Activated naive CD8-positive, alpha-beta T cell treated with anti-CD3 and anti-CD28 coated beads for 36 hours (primary cell): ENCODE measurements at places on chromosomes 4 and X.

DNA sequence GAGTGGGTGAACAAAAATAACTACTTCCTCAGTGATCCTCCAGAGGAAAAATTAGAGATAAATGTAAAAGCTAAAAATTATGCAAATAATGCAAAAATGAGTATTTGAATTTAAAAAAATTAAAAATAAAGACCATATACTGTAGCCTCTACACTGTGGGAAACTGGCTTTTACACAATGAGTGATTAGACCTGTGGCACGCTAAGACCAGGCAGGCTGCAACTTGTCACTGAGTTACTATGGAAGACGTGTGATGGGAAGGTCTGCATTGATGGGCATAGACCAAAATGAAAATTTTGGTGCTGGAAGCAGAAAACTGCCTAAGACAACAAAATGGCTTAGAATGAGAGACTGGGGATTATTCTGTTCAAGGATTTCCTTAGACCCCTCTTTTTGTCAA is 30.2 kb downstream of the BTC start:
- no peaks in the 10 kb centered on the region for H3K27me3 ChIP-seq
- DNase-seq: no peak
- H3K36me3 ChIP-seq: no peaks in the 10 kb centered on the region
- H3K4me3 ChIP-seq: no peak overlapping the region
- H3K27ac ChIP-seq: no peak overlapping the region

DNA sequence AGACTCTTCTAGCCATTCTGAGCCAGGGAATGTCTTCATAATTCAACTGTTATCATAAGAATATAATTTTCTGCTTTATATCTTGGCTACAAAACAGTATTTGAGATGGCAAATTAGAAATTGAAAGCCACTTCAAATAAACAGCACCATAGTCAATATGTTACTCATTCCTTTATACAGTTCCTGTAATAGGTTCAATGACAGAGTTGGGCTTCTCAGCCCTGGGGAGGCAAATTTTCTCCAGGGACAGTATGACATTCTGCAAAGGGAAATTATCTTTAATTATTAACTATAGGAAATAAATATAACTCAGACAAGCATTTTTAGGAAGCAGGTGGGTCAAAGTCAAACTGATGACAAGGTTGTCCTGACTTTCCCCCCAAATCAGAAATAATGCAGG is 71.9 kb upstream of the RPS6KA6 start:
- DNase-seq: no peak
- H3K4me1 ChIP-seq: no peaks in the 10 kb centered on the region
- no peak overlapping the region for H3K4me3 ChIP-seq
- no peak overlapping the region for H3K27ac ChIP-seq

GRCh38 chrX:46643636-46644035 is 70.1 kb downstream of the CHST7 start:
- H3K4me3 ChIP-seq: no peak overlapping the region
- H3K27me3 ChIP-seq: no peaks in the 10 kb centered on the region
- no peak for DNase-seq

DNA sequence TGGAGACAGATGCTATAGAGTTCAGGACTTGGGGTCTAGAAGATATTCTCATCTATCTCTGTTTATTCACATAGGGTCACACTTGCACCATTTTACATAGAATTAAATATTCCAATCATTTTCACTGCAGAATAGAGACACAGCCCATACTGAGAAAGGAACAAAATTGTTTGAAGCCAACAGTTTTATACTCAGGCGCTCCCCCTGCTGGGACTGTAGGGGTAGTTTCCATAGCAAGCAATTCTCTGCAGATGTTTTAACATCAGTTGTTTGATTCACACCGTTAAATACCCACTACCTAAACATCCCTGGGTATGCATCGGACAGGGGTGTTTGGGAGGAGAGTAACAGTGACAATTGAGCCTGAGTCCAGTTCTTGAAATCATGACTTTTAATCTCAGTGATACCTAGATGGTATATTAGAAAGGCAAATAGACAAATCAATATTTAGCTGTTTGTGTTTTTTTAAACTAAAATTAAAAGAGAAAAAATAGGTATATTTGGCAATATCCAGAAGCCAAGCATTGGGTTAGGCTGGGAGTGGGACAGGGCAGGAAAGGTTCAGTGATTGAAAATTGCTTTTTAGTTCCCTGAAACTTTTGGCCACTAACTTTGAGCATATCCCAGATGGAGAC is 33.8 kb downstream of the LONRF3 start:
- H3K36me3 ChIP-seq: peaks cover 8% of the 10 kb centered on the region
- no peaks in the 10 kb centered on the region for H3K4me1 ChIP-seq
- no peaks in the 10 kb centered on the region for H3K27me3 ChIP-seq
- no peak overlapping the region for H3K4me3 ChIP-seq
- DNase-seq: peak; percentile 8

DNA sequence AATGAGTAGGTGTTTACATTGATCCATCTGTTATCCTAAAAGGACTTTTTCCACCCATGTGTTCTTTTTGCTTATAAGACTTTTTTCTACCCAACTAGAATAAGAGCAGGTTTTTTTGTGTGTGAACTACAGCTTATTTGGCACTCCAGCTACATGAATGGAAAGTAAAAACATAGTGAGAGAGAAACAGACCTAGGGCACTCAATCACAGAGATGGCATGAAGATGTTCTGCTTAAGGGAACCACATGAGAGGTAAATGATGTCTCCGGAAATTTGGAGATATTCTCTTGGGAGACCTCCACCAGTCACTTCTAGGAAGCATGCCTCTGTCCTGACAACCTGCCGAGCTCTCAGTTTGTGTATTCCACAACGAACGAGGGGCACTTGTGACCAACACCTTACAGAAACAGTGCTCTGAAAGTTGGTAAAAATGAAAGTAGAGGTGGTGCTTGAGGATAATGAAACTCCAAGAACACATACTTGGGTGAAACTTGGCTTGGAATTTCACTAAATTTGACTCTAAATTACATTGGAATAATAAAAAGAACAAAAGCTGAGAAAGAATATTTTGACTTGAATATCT is 788.4 kb upstream of the GALNTL6 start:
- no peak for DNase-seq
- H3K36me3 ChIP-seq: no peaks in the 10 kb centered on the region
- no peak overlapping the region for H3K27ac ChIP-seq
- H3K4me1 ChIP-seq: no peaks in the 10 kb centered on the region
- H3K4me3 ChIP-seq: no peak overlapping the region

DNA sequence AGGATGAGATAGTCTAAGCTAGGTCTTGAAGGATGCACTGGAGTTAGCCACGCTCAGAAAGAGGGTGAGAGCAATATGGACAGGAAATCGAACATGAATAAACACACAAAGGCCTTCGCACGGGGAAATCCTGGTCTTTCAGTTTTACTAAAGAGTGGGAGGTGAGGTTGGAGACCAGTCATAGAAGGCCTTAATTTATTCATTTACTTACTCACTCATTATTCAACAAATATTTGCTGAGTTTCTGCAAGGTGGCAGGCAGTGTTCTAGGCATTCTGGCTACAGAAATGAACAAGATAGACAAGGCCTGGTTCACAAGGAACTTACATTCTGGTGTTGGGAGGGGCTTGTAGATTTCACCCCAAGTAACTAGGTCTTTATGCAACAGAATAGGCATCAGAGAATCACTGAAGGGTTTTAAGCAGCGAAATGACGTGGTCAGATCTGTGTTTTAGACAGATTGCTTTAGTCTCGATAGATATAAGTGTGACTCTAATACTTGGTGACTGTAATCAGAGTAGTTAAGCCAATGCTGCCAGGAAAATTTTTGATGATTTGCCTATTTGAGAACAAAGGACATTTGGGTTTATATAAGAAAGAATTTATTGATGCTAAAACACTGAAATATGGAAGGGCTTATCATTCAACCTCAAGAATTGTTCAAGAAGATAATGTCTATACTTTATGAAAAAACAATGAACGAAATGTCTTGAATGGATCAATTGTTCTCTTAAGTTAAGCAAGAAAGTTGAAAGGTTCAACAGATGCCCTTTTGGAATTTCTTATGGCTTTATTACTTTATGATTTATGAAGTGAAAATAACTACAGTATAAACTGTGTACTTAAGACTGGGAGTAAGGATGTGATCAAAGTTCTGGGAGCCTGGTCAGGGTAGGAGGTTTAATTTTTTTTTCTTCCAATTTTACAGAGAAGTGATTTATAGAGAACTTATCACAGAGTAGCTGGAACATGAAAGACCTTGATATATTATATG is 184.4 kb upstream of the CASK start:
- no peak overlapping the region for H3K4me3 ChIP-seq
- peaks cover 2% of the 10 kb centered on the region for H3K36me3 ChIP-seq
- H3K4me1 ChIP-seq: peaks cover 12% of the 10 kb centered on the region
- no peaks in the 10 kb centered on the region for H3K27me3 ChIP-seq
- DNase-seq: peak; percentile 11
- H3K27ac ChIP-seq: peak overlapping the region; percentile 51

DNA sequence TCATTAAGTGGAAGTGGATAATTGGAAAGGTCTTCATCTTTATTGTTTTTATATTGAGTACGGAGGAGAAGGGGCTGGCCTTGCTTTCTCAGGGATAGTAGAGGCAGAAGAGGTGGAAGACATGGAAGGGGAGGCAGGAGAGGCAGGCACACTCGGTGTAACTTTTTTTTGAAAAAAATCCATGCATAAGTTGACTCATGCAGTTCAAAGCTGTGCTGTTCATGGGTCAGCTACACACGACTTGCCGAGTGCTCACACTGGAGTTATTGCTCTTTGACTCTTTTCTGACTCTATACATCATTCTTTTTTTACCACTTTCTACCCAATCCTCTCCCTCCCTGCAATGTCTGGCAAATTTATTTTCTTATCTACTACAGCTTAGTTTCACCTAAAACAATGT is 158.3 kb upstream of the AADAT start:
- H3K27ac ChIP-seq: no peak overlapping the region
- no peak overlapping the region for H3K4me3 ChIP-seq
- no peak for DNase-seq
- H3K36me3 ChIP-seq: no peaks in the 10 kb centered on the region
- H3K4me1 ChIP-seq: no peaks in the 10 kb centered on the region

- H3K4me1 ChIP-seq: peaks cover 4% of the 10 kb centered on the region
- no peaks in the 10 kb centered on the region for H3K36me3 ChIP-seq
- H3K4me3 ChIP-seq: no peak overlapping the region
- DNase-seq: no peak
- no peaks in the 10 kb centered on the region for H3K27me3 ChIP-seq
Observed at GRCh38 chrX:45505214-45505613, 304.5 kb upstream of the DIPK2B start.

- no peaks in the 10 kb centered on the region for H3K27me3 ChIP-seq
- H3K36me3 ChIP-seq: no peaks in the 10 kb centered on the region
- H3K4me3 ChIP-seq: no peak overlapping the region
- no peaks in the 10 kb centered on the region for H3K4me1 ChIP-seq
- H3K27ac ChIP-seq: no peak overlapping the region
Observed at GRCh38 chr4:95304898-95305297, 243.9 kb downstream of the UNC5C start.

GRCh38 chr4:184599492-184600135 is 49.6 kb downstream of the CASP3 start:
- H3K27me3 ChIP-seq: no peaks in the 10 kb centered on the region
- no peak overlapping the region for H3K27ac ChIP-seq
- H3K4me1 ChIP-seq: peaks cover 23% of the 10 kb centered on the region
- no peak for DNase-seq

GRCh38 chrX:48451708-48452107 is 18.4 kb downstream of the SLC38A5 start:
- no peak for DNase-seq
- no peak overlapping the region for H3K4me3 ChIP-seq
- no peaks in the 10 kb centered on the region for H3K4me1 ChIP-seq
- H3K27me3 ChIP-seq: no peaks in the 10 kb centered on the region
- H3K36me3 ChIP-seq: no peaks in the 10 kb centered on the region

DNA sequence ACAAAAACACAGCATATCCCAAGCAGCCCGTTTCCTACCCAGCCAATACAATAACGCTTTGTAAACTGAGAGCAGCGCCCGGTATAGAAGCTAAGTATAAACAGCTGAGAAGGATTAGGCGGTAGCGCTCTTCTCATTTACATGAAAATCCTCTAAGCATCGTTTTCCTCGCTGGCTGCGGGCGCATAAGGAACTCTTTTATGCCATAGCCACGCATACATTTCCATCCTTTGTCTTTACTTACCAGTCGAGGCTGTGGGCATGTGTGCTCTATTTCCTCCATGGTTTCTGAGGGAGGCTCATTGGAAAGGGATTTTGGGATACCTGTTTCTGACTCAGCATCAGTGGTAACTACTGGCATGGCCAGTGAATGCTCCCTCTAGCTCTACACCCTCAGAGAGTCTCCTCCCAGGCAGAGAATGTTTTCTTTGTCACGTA is 383 bp downstream of the PCYT1B start:
- no peak overlapping the region for H3K27ac ChIP-seq
- H3K27me3 ChIP-seq: peaks cover 21% of the 10 kb centered on the region
- peaks cover 13% of the 10 kb centered on the region for H3K4me1 ChIP-seq
- DNase-seq: no peak
- peak overlapping the region; percentile 76 for H3K4me3 ChIP-seq

- H3K4me3 ChIP-seq: no peak overlapping the region
- no peak overlapping the region for H3K27ac ChIP-seq
- H3K27me3 ChIP-seq: peaks cover 5% of the 10 kb centered on the region
- H3K36me3 ChIP-seq: no peaks in the 10 kb centered on the region
- no peaks in the 10 kb centered on the region for H3K4me1 ChIP-seq
Observed at GRCh38 chr4:146763560-146763959, 124.9 kb downstream of the POU4F2 start.
